LoVo (cell line): ENCODE measurements at places on chromosomes 16 and 17.
A peak's percentile ranks its signal among the peaks of the same experiment; 100 is the strongest.

DNA sequence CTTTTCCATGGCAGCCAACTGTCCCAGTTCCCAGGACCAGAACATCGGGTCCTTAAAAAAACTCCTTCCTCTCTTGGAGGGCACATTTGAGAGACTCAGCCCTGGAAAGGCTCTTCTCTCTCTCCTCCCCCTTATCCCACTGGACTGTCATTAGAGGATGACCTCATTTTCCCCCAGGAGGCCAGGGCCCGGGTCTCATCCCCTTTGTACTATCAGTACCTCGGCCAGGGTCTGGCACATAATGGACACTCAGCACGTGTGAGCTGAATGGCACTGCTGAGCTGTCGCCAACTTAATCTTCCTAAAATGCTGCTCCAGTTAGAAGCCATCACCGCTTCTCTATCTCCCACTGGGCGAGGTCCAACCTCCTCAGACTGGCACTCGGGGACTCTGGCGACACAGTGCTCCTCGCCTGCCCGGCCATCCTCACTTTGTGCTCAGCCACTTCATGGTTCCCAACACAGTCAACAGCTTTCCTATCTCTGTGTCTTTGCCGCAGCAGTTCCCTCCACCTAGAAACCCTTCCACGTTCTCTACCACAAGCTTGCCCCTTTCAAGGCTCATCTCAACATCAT lies 3.6 kb upstream of the RHBDL3 start:
- DNase-seq = no peak

- no peak for DNase-seq
These were observed 36.3 kb downstream of the GAS7 start for GRCh38 chr17:10162096-10162495.

- no peak for DNase-seq
These were observed 185.8 kb downstream of the HS3ST3A1 start for GRCh38 chr17:13415871-13416416.

- no peak for DNase-seq
These were observed 347.2 kb upstream of the XYLT1 start for GRCh38 chr16:17817943-17818342.

DNA sequence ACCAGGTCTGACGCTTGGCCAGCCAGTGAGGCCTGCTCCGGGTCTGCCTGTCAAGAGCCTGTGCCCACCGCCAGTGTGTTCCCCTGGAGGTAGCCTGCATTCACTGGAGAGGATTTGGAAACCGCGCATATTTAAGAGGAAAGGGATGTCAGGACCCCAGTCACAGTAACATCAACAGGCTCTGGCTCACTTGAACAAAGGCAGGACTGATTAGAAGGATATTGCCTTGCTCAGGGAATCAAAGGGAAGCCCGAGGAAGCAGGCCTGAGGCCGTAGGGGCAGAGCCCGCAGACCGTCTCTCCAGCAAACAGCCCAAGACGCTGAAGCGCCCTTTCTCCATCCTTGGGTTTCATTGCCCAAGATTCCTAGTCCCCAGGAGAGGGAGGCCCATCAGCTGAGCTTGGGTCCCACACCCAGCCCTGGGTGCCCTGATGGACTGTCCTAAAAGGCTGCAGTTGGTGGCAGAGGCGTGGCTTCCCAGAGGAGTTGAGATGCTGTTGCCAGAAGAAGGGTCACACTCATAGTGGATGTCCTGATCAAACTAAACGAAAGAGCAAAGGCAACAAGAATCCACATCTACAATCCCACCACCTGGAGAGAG lies 23.2 kb downstream of the NT5M start:
- no peak for DNase-seq

- DNase-seq = no peak
These were observed 358.6 kb upstream of the ASIC2 start for GRCh38 chr17:33651686-33652085.

DNA sequence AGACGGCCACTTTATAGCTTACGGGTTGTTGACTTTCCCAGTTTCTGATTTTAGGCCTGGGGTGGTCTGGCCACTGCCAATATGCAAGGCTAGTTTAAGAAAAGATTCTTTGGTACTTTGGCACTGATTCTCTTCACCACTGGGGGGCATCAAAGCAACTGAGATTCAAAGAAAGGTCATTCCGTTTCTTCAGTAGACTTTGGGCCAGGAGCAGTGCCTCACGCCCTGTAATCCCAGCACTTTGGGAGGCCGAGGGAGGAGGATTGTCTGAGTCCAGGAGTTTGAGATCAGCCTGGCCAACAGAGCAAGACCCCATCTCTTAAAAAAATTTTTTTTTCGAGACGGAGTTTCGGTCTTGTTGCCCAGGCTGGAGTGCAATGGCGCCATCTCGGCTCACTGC lies 53.0 kb downstream of the RPA1 start:
- DNase-seq = peak; percentile 31

DNA sequence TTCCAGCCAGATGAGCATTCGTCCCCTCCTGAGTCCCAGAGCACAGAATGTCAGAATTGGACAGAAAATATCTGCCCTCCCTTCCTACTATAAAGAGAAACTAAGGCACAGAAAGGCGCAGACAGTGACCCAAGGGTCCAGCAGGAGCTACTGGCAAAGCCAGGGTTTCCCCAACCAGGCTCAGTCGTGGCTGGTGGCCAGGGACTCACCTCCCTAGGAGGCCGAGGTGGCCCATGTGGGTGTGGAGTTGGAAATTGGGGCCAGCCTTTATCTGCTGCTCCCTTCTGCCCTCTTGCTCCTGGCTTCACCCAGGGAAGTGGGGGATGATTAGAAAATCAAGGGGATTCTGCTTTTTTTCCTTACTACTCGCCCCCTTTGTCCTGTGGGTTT lies 1.1 kb downstream of the DRC7 start:
- no peak for DNase-seq

- DNase-seq = no peak
These were observed 66.5 kb downstream of the IGF2BP1 start for GRCh38 chr17:49063652-49064051.

DNA sequence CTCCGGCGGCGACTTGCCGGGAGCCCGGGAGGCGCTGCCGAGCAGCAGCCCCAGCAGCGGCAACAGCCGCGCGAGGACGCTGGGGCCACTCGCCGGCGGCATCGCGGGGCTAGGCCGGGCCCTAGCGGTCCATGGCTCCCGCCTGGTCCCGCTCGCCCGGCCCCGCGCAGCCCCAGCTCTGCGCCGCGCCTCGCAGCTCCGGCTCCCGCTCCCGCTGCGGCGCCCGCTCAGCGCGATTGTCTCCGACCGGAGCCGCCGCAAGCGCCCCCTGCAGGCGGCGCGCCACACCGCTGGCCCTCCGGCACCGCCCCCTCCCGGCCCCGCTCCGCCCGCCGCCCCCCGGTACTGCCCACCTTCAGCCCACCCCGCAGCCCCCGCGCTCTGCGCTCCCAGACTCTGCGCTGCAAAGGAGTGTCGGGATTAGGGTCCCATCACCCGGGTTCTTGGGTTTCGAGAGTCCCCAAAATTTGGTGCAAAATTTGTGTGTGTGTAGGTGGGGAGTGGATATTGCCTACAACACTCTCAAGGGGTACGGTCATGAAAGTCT lies at the start of gene FAM171A2:
TSS of gene FAM171A2 (minus strand) at position 241 of the 547 bp plus-strand sequence. CDS start at position 102, 139 bp downstream.
- peak; percentile 71 for DNase-seq
